Ascending aorta (tissue), 2 donors: ENCODE measurements at places on chromosomes 6 and 20.
A peak's percentile ranks its signal among the peaks of the same experiment; 100 is the strongest.

DNA sequence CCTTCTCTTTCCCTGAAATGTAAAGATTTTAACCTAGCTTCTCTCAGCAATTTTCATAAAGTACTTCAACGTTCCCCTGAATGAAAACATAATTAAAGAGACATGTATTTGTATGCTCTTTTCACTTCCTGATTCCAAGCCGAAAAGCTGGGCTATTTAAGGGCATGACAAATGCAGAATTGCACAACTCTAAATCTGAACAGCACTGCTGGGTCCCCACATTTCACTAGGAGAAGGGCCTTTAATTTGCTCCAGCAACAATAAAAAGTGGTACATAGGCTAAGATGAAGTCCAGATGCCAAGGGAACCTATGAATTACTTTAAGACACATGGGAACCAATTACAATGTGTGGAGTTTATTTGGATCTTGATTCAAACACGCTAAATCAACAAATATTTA, 42.0 kb downstream of the IRAK1BP1 start:
- no peak for DNase-seq

DNA sequence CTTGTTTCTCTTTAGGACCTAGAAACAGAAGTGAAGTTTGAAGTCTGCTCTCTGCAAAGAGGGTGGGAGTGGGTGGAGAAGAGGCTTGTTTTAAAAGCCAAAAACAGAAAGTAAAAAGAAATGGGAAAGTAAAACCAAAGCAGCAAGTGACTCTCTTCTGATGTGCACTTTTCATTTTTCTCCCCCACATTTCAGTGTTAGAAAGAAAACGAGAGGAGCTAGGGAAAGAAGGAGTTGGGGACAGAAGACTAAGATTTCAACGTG, 1.3 kb downstream of the C6orf141 start:
- DNase-seq = no peak

GRCh38 chr6:12963567-12963966, 247.0 kb downstream of the PHACTR1 start:
- no peak for DNase-seq

- DNase-seq = no peak
Measured at GRCh38 chr6:104705916-104706442, 153.7 kb downstream of the HACE1 start.

DNA sequence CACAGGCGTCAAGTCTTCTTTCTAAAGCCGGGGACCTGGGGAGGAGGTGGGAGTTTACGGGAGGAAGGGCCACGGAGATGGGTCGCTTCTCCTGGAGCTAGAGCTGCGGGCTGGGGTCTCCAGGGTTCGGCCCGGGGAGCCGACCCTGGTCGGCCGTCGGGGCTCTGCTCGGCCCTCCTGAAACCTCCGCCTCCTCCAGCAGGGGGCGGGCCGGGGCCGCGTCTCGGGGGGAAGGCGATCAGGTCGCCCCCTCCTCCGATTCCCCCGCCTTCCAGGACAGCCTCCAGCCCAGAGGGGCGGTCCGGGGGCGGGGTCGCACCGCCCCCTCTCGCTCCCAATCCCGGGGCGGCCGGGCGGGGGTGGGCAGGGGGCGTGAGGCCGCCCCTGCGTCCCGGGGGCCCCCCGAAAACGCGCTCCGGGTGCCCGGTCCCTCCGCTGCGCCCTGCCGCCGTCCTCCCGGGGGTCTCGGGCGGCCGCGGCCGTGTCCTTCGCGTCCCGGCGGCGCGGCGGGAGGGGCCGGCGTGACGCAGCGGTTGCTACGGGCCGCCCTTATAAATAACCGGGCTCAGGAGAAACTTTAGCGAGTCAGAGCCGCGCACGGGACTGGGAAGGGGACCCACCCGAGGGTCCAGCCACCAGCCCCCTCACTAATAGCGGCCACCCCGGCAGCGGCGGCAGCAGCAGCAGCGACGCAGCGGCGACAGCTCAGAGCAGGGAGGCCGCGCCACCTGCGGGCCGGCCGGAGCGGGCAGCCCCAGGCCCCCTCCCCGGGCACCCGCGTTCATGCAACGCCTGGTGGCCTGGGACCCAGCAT, at the start of gene CEBPB:
Gene CEBPB, plus strand, starts transcription at position 580 of the 814 bp plus-strand sequence. Its CDS starts 204 bp downstream, at position 784.
- peak; percentile 94 for DNase-seq

- no peak for DNase-seq
Measured at GRCh38 chr20:24022621-24023180, 34.1 kb upstream of the GGTLC1 start.

- no peak for DNase-seq
Measured at GRCh38 chr6:77015350-77015749, 447.9 kb downstream of the HTR1B start.

- no peak for DNase-seq
Measured at GRCh38 chr6:37372116-37372515, 18.3 kb downstream of the RNF8 start.

DNA sequence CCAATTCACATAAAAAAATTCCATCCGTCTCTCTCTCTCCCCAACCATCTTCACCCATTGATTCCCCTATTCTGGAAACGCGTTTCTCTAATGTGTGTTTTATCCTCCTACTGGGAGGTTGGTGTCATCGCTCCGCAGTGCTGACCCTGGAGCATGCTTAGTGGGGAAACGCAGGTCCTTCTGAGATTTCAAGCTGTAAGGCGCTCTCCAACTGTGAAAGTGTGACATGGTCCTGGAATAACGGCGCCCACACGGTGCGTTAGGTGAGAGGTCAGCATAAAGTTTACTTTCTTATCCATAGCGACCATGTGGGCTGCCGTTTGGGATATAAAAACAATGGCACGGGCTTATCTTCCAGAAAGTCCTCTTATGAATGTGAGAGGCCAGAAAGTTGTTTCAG, 123.9 kb downstream of the WDR27 start:
- no peak for DNase-seq

DNA sequence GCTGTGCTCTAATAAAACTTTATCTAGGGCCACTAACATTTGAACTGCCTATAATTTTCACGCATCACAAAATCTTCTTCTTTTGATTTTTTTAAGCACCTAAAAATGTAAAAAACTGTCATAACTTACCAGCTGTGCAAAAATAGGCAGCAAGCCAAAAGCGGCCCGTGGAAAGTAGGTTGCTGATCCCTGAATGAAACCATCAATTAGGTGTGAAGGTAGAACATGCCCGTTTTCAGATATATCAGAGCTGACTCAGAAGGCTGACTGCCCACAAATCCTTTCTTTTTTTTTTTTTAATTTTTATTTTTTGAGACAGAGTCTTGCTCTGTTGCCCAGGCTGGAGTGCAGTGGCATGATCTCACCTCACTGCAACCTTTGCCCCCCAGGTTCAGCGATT, 4.9 kb upstream of the IPCEF1 start:
- DNase-seq = no peak

DNA sequence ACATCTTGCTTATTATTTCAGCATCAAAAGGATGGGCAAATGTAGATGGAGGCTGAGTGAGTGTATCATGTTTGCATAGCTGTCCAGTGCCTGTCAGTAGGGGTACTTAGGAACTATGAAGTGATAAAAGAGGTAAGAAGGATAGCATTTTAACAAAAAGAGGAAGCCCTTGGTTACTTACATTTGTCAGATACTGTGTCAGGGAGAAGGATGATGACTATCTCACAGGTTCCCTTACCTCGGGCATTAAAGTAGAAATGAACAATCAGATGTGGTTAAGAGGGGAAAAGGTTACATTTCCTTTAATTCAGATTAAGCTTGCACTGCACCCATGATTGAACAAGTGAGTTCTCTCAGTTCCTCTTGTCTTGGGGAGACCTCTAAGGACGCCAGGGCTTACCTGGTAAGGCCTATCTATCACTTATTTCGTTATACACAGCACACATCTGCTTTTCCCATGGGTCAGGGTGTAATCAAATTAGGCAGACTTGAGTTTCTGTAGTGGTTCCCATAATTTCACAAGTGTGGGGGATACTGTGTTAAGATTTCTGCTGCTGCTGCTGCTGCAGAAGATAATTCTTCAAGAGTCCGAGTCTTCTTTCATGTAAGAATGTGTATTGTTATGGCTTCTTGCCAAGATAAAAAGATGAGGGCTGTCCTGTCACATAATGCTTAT, 4.5 kb downstream of the FOXO3 start:
- DNase-seq = peak; percentile 38

DNA sequence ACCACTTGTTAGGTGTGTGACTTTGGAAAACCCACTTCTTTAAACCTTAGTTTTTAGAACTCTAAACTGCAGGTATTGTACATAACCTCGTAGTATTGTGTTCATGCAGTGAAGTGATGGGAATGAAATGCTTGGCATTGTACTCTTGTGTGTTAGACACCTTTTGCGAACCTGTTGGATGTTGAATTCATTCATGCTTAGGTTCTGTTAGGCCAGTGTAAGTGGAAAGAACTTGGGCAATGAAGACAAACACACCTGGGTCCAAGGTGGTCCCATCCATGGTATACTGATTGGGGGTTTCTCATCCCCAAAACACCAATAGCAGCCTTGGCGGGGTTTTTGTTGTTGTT, 1.2 kb downstream of the ANKRD6 start:
- no peak for DNase-seq

GRCh38 chr6:165745492-165745891, 82.5 kb upstream of the PDE10A start:
- DNase-seq = no peak

GRCh38 chr20:61982191-61982950, 83.3 kb downstream of the TAF4 start:
- no peak for DNase-seq

DNA sequence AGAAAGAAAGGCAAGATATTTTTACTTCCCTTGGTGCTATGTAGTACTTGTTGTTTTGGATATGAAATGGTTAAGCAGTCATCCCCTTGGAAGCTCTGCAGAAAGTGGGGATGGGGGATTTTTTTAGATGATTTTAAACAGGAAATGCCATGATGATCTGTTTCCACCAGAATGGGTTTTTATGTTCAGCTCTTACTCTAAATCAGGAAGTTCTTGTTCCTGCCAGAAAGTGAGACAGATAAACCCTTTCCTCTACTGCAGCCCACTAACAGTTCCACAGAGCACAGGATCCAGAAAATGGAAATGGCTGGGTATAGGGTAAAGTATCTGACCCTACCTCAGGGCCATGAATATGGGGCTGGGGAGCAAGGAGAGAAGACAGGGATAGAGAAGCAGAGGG, 32.1 kb upstream of the PPP1R3G start:
- DNase-seq = no peak

DNA sequence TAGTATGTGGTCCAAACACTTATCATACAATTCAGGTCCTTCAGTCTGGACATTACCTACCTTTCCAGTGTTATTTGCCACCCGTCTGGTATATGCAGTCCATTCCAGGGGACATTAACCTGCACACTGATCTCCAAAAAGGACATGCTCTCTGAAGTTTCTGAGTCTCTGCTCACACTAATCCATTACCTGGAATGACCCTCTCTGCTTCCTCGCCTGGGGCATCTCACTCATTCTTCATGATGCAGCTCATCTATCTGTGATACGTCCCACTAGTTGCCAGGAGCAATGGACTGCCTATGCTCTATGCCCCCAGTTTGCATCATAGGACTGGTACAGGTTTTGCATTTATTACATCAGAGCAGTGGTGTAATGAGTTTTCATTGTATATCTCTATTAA, 5.9 kb upstream of the TUBB2B start:
- DNase-seq = no peak

- DNase-seq = no peak
Measured at GRCh38 chr6:168441434-168442391, 729 bp downstream of the SMOC2 start.

DNA sequence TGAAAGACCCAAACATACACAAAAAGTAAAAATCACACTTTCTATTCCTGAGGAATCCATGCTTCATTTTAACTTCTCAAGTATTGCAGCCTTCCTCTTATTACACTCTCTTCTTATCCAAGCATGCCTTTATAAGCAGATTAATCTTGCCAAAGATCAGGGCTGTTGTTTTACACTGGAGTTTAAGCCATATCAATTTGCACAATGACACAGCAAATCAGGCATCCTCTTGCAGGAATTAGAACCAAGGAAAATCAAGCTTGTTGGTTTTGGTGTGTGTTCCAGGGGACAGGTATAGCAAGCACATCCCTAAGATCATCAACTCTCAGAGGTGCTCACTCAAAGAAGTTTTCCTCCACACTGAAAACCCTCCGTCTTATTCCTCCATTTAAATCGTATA, 69.5 kb downstream of the CYP39A1 start:
- no peak for DNase-seq

DNA sequence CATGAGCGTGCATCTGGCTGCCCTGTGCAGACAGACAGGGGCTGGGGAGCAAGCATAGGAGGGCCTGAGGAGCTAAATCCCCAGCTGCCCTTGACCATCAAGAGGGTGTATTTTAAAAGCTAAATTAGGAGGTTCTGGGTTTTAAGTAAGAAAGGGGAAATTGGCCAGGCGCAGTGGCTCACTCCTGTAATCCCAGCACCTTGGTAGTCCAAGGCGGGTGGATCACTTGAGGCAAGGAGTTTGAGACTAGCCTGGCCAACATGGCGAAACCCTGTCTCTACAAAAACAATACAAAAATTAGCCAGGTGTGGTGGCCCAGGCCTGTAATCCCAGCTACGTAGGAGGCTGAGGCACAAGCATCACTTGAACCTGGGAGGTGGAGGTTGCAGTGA, 27.8 kb downstream of the SERPINB6 start:
- no peak for DNase-seq

DNA sequence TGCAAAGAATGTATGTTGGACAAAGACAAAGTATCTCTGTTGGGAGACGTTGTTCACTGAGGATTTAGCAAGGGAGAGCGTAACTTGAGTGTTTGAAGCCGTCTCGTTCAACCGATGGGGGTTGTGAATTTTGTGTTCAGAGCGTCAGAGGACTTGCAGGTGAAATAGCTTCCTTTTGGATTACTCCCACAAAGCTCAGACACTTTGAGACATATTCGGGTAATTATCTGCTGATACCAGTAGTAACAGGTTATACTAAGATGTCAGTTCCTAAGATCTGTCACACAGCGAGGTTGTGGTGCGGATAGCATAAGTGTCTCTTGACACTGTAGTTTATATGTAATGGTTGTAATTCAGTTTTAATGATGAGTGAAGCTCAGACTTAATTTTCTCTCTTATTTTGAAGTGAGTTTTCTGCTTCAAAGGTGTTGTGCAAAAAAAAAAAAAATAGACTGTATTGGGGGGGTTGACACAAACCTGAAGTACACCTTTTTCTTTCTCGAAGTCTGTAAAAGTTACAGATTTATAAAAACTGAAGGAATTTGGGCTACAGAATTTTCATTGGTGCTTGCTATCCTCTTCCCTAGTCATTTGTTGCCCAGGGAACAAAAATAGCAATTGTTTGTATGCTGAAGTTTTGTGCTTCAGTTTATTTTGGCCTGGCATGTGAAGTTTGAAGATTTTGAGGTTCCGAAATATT, 1.7 kb downstream of the ASXL1 start:
- DNase-seq = no peak
